ENCODE measurements at places on chromosomes 1 and 21.

GRCh38 chr1:239587066-239587465, 200.7 kb downstream of the CHRM3 start:
- DNase-seq, result no peak

- peak; percentile 49 for DNase-seq
Observed at GRCh38 chr1:214058076-214058475, 70.3 kb downstream of the PROX1 start.

GRCh38 chr1:156714830-156715229, 9.4 kb upstream of the CRABP2 start:
- no peak for DNase-seq

GRCh38 chr1:153921080-153921802, 1.5 kb downstream of the GATAD2B start:
- DNase-seq, result no peak

DNA sequence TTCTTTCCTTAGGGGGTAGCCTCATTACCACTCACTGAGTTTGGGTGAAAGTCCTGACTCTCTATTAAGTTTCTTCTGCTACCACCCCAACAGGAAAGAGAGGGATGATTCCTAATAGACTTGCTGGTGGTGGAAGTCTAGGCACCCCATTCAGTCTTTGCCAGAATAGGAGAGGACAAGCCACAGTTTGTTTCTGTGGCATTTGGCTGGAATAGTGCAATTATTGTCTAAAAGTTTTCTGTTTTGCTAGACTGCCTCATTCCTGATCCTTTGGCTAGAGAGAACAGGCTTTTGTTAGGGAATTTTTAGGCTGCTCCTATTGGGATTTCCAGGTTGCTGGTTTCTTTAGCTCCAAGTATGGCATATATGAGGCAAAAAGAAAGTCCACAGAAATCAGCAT, 9.9 kb upstream of the HJV start:
- DNase-seq, result no peak

DNA sequence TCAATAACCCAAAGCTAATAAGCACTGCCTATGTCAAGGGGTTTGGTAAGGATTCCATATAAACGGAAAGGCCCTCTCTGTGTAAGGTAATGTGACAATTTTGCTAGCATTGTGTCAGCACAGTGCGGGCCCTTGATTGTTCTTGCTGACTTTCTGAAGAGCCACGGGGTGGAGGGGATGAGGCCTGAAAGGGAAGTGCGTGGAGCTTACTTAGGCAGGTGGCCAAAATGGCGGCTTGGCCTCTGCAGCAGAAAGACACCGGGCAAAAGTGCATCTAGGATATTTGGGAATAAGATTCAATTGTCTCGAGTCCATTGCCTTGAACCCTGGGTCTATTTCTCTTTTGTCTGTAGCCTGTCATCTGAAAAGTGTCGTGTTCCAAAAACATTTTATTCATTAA, 114.3 kb downstream of the TGFB2 start:
- DNase-seq, result no peak

- no peak for DNase-seq
Observed at GRCh38 chr1:49630156-49630555, 393.6 kb downstream of the AGBL4 start.

- DNase-seq, result no peak
Observed at GRCh38 chr1:214720561-214720960, 117.6 kb downstream of the CENPF start.

- peak; percentile 31 for DNase-seq
Observed at GRCh38 chr1:53110370-53111072, 31.9 kb downstream of the SLC1A7 start.

DNA sequence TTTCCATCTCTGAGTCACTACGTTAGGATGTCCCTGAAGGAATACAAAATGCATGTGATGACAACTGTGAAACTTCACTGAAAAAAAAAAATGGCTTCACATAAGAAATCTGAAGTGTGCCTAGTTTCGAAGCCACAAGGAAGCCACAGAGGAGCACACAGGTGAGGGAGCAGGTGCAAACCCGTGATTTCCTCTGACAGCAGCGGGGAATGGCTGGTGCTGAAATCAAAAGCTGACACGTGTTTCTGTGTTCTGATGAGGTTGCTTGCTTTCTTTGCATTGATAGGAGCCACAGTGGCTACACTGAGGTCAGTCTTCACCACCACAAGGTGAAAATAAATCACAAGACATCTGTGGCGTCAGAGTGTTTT, 105.7 kb upstream of the TLR5 start:
- DNase-seq, result no peak

DNA sequence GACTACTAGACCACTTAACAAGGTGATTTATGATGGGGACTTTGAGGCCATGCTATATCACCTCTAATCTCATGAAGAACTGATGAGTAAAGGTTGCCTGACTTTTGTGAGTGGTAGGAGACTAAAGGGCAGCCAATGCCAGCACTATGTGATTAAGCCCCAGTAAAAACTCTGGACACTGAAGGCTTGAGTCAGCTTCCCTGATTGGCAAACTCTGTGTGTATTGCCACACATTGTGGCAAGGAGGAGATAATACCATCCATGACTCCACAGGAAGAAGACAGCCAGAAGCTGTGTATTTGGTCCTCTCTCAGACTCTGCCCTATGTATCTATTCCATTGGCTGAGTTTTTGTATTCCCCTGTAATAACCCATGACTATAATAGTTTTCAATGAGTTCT, 413.3 kb upstream of the ZRANB2 start:
- DNase-seq, result no peak

DNA sequence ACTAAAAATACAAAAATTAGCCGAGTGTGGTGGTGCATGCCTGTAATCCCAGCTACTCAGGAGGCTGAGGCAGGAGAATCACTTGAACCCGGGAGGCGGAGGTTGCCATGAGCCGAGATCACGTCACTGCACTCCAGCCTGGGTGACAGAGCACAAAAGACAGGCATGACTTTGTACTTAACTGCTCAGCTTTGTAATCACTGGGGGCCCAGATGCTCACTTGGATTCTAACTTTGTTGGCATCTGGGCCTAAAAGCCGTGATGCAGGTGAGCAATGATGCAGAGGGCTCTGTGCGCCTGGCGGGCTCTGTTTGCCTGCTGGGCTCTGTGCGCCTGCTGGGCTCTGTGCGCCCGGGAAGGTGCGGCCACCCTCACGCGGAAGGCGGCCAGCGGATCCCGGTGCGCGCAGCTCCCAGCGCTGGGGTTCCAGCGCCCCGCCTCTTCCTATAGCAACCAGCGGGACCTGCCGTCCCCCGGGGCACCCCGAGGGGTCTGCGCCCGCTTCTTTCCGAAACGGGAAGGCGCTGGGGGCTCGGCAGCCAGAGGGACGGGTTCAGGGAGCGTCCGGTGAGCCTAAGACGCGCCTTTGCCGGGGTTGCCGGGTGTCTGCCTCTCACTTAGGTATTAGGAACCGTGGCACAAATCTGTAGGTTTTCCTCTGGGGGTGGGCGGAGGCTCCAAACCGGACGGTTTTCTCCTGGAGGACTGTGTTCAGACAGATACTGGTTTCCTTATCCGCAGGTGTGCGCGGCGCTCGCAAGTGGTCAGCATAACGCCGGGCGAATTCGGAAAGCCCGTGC, 31.7 kb downstream of the PRMT2 start:
- DNase-seq, result no peak

- peak; percentile 63 for DNase-seq
Observed at GRCh38 chr1:177351361-177352108, 180.8 kb downstream of the BRINP2 start.

DNA sequence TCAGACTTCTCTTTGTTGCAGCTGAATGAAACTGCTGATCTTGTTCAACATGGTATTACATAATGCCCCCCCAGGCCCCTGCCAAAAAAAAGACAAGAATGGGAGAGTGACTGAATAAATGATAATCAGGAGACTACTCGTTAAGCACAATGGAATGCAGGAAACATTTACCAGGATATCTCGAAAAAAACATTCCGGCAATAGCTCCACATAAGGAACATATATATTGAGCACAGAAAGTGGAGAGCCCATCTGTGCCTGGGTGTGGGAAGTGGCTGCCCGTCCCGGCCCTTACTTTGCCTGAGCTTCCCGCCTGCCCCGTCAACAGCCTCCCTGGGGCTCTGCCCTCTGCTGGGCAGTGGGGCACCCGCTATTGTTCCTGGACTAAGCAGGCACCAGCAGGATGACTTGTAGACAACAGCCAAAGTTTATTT, 13.3 kb downstream of the TRIM11 start:
- DNase-seq, result no peak

DNA sequence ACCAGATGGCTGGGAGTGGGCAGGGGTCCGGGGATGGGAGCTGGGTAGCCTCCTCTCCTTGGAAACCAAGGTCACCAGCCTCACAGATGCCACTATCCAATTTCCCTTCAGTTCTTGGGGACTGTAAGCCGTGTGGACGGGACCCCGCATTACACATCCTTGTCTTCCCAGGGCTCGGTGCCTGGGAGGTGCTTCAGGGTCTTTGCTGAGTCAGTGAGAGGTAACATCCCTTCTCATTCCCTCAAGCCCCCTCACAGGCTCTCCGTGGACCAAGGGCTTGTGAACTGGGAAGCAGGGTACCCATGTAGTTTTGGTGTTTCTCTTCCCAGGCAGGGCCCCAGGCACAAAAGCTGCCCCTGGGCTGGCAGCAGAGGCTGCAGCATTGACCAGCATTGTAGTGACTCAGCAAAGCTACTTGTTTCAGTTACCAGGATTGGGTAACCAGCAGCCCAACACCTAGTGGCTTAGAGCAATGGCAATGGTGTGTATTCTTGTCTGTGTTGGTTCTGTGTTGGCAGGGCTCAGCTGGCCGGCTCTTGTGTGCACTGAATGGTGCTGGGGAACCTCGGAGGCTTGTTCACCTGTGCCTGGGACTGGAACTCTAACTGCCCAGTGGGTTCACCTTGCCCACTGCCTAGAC, 24.6 kb upstream of the PCBP3 start:
- DNase-seq, result no peak

- DNase-seq, result no peak
Observed at GRCh38 chr1:206828765-206829164, 36.7 kb upstream of the IL20 start.

DNA sequence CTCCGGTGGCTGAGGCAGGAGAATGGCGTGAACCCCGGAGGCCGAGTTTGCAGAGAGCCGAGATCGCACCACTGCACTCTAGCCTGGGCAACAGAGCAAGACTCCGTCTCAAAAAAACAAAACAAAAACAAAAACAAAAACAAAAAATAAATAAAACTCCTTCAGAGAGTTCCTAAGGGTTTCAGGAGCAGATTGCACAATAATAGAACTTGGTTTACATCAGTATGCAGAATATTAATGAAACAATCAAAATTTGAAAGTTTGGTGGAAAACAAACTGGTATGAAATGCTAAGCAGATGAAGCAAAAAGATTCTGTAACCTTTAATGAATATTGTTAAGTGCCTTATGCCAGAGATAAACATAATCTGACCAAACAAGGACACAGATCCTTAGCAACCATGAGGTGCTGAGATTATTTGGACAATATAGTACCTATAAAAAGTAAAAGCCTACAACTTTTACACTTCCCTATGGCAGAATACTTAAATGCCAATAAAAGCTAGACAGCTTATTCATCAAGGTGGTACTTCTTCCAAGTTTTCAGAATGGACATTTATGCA, 41.2 kb downstream of the SLC25A24 start:
- no peak for DNase-seq

DNA sequence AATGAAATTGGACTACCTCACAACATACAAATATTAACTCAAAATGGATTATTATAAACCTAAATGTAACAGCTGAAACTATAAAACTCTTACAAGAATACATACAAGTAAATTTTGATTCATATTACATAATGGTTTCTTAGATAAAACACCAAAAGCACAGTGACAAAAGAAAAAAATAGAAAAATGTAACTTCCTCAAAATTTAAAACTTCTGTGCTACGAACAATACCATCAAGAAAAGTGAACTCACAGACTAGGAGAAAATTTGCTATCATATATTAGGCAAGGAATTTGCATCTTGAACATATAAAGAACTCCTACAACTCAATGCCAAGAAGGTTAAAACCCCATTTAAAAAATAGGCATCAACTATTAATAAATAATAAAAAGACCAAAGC, 31.2 kb downstream of the ANGPTL3 start:
- no peak for DNase-seq

GRCh38 chr1:27968692-27969091, 8.9 kb downstream of the XKR8 start:
- no peak for DNase-seq

- DNase-seq, result no peak
Observed at GRCh38 chr1:53133261-53134041, 9.0 kb downstream of the SLC1A7 start.

GRCh38 chr1:7595336-7595735, 175.8 kb upstream of the VAMP3 start:
- no peak for DNase-seq

GRCh38 chr1:193256019-193256418, 69.6 kb upstream of the B3GALT2 start:
- DNase-seq, result no peak

- DNase-seq, result no peak
Observed at GRCh38 chr21:46163380-46163779, 8.0 kb upstream of the FTCD start.

DNA sequence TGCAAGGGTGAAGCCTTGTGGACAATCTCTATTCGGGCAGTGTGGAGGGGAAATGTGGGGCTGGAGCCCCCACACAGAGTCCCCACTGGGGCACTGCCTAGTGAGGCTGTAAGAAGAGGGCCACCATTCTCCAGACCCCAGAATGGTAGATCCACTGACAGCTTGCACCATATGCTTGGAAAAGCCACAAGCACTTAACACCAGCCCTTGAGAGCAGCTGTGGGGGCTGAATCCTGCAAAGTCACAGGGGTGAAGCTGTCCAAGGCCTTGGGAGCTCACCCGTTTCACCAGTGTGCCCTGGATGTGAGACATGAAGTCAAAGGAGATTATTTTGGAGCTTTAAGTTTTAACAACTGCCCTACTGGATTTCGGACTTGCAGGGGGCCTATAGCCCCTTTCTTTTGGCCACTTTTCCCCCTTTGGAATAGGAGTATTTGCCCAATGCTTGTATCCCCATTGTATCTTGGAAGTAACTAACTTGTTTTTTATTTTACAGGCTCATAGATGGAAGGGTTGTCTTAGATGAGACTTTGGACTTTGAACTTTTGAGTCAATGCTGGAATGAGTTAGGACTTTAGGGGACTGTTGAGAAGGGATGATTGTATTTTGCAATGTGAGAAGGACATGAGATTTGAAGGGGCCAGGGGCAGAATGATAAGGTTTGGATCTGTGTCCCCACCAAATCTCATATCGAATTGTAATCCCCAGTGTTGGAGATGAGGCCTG, 16.3 kb upstream of the COL6A1 start:
- DNase-seq, result peak; percentile 38

DNA sequence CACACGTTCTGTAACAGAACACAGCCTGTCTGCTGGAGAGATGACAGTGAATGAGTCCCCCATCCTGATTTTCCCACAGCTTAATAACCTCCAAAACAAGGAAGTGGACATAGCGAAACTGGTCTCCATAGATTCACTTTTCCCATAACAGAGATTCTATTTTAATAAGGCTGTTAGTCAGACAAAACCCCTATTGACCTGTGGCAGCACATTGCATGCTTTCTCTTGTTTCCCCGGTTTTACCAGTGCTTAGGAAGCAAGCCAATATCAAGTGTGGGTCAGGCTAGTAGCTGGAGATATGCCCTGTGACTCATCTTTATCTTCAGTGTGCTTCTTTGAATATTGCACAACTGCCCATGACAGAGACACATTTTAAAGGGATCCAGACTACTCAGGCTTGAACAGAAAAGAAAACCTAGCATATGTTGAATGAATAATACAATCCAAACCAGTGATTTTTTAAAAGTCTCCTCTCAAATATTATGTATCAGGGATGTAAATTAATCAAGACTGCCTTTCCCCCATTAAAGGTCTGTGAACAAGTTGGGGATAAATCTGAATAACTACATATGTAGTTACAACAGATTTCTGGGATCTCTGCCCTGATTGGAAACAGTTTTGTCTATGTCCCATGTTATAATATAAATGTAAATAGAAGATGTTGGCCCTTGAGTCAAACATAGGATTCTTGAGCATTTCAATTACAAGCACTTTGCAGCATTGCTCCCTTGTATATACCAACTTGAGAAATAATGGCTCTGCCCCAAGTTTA, 11.9 kb upstream of the CLDN8 start:
- peak; percentile 38 for DNase-seq
